ENCODE measurements at places on chromosomes 5 and 9.

DNA sequence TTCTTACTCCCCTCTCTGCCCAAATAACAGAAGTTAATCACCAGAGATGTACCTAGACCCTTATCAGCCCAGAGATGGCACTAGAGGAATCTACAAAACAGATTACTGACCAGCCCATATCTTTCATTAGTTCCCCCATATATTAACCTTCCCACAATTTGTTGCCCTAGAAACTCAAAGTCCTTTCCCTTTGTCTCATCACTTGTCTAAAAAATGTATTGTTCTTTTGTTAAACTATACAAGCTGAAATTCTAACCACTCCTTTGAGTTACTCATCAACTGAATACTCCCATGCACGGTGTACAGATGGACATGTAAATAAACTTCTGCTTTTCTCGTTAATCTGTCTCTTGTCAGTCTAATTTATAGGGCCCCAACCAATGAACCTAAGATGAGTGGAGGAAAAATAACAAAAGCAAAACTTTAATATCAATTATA, 130.9 kb downstream of the CCDC192 start:
- no peak for DNase-seq

GRCh38 chr9:134200730-134201129, 36.4 kb upstream of the RNU6ATAC start:
- no peak for DNase-seq

- no peak for DNase-seq
Observed at GRCh38 chr9:7906783-7907550, 107.4 kb upstream of the DMAC1 start.

DNA sequence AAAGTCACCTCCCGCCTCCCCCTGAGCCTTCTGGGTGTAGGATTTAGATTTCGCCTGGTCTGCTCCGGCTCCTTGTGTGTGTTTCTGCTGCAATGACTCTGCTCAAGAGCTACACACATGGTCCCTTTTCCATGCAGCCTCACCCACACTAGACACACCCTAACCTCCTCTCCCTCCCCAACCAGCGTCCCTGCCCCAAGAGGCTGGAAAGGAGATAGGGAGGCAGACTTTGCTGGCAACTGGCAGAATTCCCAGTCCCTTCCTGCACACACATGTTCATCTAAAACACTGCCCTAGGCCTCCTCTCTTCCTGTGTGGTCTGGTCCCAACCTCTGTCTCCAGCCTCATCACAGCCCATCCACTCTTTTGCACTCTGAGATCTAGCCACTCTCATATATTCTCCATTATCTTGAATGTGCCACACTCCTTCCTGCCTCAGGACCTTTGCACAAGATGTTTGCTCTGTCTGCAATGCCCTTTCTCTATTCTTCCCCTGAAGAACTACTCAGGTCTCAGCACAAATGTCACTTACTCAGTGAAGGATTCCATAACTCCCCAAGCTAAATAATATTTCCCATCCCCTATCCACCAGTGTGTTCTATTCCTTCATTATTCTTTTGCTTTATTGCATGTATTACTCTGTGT, 253.8 kb downstream of the CDK5RAP2 start:
- no peak for DNase-seq

GRCh38 chr5:532521-533242, 8.4 kb upstream of the SLC9A3 start:
- DNase-seq: no peak

- DNase-seq: no peak
Observed at GRCh38 chr9:82820186-82820585, 242.8 kb downstream of the RASEF start.

DNA sequence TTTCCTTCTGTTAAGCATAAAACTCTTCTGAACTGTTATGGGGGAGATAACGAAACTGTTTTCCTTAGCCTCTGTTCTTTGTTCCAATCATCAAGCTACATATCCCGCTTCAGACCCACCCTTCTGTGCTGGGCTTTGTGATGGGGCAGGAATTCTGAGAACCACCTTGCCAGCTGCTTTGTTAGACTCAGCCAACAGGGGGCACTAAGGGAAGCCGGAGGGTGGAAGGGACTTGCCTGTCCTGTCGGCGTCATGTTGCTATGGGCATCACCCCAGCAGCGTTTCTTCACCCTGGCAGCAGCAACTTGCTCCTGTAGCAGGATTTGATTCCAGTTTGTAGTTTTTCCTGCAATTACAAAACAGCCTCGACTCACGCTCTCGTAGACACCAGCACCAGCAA, 169.1 kb downstream of the CAAP1 start:
- DNase-seq: peak; percentile 54

DNA sequence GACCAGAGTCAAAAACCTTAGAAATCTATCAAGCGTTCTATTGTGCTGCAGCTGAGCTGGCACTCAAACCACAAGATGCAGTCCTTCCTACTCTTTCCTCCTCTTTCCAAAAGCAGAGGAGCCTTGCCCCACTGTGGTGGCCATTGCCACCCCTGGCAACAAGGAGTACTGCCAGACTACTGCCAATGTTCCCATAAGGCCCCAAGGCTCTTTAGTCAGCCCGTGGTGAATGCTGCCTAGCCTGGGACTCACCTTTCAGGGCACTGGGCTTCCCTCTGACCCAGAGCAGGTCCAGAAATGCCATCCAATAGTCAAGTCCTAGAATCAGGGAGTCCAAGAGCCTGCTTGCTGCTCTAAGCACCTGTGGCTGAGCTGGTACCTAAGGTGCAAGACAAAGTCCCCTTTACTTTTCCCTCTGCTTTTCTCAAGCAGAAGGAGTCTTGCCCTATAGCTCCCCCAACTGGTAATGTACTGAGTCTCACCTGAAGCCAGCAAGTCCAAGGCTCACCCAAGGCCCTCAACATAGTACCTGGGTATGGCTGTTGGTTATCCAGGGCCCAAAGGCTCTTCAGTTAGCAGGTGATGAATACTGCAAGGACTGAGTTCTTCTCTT, 219.4 kb downstream of the ATPSCKMT start:
- DNase-seq: peak; percentile 61

DNA sequence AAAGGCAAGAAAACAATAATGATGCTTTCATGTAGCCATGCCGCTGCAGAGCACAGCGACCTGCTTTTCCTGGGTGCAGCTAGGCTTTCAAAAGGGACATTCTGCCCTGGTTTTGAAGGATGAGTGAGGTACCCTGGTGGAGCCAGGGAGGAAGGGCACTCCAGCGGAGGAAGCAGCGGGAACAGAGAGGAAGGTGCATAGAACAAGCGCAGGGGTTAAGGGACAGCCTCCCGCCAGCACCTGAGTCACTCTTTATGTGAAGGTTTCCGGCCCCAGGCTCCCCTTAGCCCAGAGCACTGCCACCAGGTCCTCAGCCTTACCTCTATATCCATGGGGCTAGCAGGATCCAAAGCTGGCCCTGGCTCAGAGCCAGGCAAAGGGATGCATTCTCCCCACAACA, 221.1 kb downstream of the CDK5RAP2 start:
- no peak for DNase-seq

DNA sequence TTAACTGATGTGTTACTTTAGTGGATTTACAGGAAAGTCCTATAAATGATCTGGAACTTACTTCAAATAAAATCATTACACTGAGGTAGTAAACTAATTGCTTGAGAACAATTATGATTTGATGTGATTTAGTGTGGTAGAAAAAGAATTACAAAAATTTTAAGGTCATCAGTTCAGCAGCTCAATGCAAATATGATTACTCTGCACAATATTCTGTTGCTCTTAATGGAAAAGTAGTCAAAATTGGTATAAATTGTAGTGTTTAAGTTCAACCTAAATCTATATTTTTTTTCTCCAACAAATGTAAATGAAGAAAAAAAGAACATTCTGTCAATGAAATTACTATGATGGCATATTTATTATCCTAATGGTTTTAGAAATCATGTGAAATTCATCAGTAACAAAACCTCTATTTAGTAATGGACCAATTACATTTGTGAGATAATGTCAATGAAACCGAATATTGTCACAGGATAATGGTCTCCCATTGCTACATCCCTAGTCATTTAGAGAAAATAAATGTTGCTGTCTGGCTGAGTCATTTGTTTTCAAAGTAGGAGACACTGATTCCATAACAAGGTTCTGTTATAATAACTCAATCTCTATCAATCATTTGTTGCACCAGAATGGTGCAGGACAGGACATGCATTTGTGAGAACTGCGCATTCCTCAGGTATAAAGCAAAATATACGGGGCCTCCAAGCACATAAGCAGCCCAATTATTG, 177.1 kb downstream of the NFIB start:
- DNase-seq: no peak

DNA sequence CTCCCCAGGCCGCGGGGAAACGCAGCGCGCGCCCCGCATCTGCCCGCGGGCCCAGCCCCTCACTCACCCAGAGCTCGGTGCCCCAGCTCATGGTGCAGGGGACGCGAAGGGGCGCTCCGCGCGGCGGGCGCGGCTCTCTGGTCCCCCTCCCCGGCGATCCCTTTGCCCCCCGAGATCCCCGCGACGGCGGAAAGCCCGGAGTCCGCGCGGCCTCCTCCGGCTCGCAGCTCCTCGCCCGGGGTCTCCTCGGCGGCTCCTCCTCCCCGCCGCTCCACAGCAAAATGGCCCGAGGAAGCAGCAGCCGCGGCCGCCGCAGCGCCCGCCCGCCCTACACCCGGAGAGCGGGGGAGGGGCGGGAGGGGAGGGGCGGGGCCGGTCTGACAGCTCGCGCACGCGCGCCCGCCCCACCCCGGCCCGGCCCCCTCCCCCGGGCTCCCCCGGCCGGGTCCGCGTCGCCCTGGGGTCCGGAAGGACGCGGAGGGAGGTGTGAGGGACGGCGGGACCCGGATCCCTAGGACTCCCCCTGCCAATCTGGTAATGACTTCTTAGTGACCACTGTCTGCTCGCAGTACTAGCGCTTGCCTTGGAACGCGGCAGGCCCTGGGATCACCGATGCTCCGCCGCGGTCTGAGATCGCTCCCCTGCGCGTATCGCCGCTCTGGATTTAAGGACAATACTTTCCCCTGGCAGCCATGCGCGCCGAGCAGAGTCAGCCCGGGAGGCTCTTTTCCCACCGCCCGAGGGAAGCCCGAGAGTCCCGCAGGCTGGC, at the start of gene FNBP1:
Gene FNBP1, minus strand, starts transcription at position 305 of the 769 bp plus-strand sequence. Its CDS starts 214 bp downstream, at position 91.
- peak; percentile 43 for DNase-seq

- no peak for DNase-seq
Observed at GRCh38 chr5:15493501-15493900, 6.5 kb upstream of the FBXL7 start.

GRCh38 chr9:69093471-69094103, 58.0 kb downstream of the FXN start:
- DNase-seq: no peak

DNA sequence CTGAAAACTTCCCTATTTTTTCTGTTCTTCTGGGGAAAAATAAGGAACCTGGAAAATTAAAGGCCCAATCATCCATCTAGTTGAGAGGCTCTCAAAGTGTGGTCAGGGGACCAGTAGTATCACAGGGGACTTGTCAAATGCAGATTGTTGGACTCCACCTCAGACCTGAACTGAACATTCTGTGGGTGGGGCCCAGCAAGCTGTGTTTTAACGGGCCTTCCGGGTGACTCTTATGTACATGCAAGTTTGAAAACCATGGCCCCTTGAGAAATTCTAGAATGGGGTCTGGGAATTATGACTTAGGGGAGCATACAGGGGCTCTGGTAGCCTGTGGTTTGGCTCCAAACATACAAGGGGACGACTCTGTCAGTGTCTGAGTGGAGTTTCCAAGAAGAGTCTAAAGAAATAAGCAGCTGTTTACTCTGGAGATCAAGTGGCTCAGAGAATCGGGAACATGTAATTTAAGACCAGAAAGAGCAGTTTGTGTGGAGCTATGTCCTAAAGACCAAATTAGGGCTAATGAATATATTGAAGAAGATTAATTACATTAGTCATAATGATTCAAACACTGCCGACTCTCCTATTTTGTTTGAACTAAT, 177.4 kb downstream of the SLC28A3 start:
- DNase-seq: no peak

All from iPS DF 6.9 (cell line).